ENCODE measurements at places on chromosomes 4 and X. TPM values are rescaled to one million over a fixed set of nuclear protein-coding genes. Genes with fewer than 3 reads are reported as not detected.

Gene MAP3K15
- 0.17 TPM for total RNA-seq

Gene LCORL
- total RNA-seq, result 7.3 TPM

GRCh38 chr4:54877006-54877405 is 219.2 kb downstream of the KIT start:
- no peak for DNase-seq

DNA sequence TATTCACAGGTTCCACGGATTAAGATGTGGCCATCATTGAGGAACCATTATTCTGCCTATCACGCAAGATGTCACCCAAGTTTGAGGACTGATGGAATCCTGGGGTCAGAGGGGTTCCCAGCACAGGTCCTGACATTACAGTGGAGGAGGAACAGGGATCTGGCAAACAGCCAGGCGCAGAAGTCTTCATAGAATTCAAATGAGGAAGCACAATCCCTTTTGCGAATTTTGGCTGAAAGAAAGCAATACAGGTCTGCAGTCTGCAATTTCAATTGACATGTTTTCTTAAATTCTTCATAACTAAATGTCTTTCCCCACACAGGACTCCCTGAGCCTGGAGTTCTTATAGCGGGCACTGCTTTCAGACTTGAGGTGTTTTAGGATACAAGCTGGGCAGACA is 14.5 kb downstream of the DOCK11 start:
- DNase-seq, result no peak

DNA sequence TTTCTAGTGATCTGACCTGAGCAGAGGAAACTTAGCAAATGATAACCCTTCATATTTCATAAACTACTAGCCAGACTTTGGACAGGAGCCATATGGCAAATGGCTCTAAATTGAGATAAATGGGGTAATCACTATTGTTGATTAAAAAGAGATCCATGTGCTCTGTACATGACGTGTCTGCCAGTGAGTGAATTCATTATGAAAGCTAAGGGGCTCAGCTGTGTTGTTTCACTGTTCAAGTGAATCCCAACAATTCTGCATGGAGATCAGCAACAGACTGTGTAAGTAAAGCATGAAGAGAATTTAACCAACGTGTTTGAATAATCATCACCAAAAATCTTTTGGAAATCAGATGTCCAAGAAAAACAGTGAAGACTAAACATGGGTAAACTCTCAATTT is 9.5 kb upstream of the QRFPR start:
- DNase-seq, result no peak

DNA sequence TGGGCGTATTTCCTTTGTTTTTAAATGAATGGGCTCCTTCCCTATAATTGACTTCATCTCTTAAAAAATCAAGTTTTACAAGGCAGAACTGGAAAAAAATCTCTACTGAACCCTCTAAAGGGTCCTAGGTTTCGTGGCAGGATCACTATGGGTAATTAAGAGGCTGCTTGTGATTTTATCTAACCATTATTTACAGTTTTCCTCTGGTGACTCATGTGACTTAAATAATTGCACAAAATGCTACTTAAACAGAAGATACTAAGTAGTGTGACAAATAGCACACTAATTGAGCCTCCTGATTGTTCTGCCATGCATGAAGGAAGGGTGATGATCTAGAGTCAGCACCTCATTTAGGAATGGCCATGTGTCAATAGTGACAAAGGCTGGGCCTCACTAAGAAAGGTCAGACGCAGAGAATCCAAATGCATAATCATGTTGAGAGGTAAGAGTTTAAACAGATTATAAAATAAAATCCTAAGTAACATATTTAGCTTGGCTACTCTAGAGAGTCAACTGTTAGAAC is 35.5 kb downstream of the OFD1 start:
- no peak for DNase-seq
